Sigmoid colon (tissue), 7 donors: ENCODE measurements at places on chromosomes 7 and 10.

DNA sequence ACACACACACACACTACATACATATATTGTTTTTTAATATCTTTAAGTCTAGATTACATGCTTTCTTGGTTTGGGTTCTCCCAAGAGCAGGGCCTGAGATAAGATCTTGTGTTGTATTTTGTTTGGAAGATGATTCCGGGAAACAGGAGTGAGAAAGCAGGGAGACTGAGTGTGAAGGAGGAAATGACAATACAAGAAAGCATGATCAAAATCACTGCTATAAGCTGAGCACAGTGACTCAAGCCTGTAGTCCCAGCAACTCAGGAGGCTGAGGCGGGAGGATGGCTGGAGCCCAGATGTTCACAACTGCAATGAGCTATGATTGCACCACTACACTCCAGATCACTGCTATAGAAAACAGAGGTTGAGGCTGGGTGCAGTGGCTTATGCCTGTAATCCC, 267.6 kb downstream of the SKIDA1 start:
- no peak overlapping the region for H3K4me3 ChIP-seq
- H3K36me3 ChIP-seq = no peaks in the 10 kb centered on the region
- no peak for DNase-seq
- H3K27ac ChIP-seq = no peak overlapping the region
- no peaks in the 10 kb centered on the region for H3K4me1 ChIP-seq

DNA sequence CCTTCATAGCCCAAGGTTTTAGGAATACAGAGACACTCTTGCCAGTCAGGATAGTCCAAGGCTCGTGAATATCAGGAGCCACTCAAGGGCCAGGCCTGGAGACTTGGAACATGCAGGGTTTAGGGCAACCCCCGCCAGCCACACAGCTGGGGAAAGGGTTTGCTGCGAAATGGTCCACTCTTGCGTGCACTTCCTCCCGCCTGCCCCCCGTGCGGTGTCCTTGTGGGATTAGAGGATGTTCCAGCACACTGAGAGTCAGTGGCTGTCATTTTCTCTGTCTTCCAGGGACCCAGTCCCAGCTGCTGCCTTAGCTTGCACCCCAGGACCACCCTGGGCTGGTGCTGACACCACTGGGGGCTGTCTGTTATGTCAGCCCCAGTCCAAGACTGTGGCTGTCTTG, 38.5 kb downstream of the POR start:
- no peak for DNase-seq
- H3K36me3 ChIP-seq = peaks cover 21% of the 10 kb centered on the region
- no peak overlapping the region for H3K27ac ChIP-seq
- no peak overlapping the region for H3K4me3 ChIP-seq
- no peaks in the 10 kb centered on the region for H3K27me3 ChIP-seq

DNA sequence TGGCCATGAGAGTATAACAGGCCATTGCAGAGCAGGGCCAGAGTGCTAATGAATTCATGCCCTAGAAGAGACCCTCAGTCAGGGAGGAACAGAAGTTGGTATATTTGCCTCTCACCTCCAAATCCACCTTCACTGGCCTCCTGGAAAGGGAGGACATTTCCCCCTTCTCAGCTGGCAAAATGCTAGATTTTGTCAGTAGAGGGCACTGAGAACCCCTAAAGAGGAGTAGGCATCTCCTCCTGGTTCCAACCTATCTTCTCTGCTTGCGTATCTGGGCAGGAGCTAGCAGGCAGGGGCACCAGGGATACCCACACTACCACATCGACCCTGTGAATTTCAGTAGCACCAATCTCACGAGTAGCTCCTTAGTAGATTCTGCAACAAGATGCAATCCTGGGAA, 79.8 kb upstream of the GHITM start:
- no peaks in the 10 kb centered on the region for H3K4me1 ChIP-seq
- no peak overlapping the region for H3K4me3 ChIP-seq
- no peak for DNase-seq
- H3K27me3 ChIP-seq = no peaks in the 10 kb centered on the region
- H3K27ac ChIP-seq = no peak overlapping the region
- no peaks in the 10 kb centered on the region for H3K36me3 ChIP-seq

DNA sequence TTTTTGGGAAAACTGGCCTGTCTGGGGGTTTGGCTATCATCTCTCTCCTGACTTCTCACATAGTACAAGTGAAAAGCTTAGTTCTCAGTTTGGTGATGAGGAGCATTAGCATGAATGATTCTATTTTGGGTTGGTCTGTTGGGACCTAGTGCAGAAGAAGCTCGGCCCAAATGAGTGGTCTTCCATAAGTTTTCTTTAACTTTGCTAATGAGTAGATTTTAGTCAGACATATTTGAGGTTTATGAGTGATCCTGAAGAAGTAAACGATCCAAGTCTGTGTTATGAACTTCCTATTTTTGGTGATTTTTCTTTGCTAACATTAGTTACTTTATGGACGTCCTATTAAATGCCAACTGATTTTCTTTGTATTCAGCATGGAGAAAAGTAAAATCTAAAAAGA, 51.7 kb upstream of the CALD1 start:
- no peak for DNase-seq
- no peaks in the 10 kb centered on the region for H3K36me3 ChIP-seq
- H3K4me3 ChIP-seq = no peak overlapping the region
- peak overlapping the region; percentile 82 for H3K27ac ChIP-seq

DNA sequence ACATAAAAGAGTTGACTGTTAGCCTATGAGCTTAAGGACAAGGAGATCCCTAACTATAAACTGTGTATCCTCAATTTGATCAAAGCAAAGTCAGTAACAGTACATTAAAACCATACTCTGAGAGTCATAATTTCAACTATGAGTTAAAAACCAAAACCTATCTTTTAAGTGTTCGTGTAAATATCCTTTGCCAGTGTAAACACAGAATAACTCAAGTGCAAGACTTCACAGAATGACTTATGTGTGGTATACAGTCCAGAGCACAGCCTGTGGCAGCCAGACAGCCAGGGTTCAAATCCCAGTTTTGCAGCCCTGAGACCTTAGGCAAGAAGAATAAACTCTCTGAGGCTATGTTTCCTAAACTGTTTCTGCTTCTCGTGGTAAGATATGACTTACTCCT, 30.3 kb upstream of the NEBL start:
- H3K27me3 ChIP-seq = no peaks in the 10 kb centered on the region
- no peaks in the 10 kb centered on the region for H3K36me3 ChIP-seq
- DNase-seq = no peak

DNA sequence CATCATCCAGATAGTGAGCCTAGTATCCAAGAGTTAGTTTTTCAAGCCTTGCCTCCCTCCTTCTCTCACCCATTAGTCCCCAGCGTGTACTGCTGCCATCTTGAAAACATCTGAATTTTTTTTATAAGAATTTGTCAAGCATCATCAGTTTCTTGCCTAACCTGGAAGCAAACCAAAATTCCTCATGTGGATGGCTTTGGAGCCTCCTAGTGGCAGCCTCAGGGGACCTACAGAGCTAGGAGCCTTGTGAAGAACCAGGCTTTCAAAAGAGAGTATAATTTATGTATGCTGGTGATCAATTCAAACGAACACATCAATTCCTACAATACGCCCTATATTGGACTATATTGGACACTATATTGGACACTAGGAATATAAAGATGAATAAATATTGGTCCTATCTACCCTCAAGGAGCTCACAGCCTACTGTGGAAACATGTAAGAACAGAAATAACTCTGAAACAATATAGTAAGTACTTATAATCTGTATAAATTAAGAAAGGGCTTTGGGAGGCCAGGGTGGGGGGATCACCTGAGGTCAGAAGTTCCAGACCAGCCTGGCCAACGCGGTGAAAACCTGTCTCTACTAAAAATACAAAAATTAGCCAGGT, 63.4 kb downstream of the HPSE2 start:
- H3K27ac ChIP-seq = no peak overlapping the region
- H3K4me3 ChIP-seq = no peak overlapping the region
- no peaks in the 10 kb centered on the region for H3K4me1 ChIP-seq
- no peak for DNase-seq

- no peaks in the 10 kb centered on the region for H3K27me3 ChIP-seq
- no peak overlapping the region for H3K27ac ChIP-seq
- no peak for DNase-seq
- no peak overlapping the region for H3K4me3 ChIP-seq
- H3K4me1 ChIP-seq = no peaks in the 10 kb centered on the region
Observed at GRCh38 chr10:12322583-12323131, 26.7 kb upstream of the CAMK1D start.

DNA sequence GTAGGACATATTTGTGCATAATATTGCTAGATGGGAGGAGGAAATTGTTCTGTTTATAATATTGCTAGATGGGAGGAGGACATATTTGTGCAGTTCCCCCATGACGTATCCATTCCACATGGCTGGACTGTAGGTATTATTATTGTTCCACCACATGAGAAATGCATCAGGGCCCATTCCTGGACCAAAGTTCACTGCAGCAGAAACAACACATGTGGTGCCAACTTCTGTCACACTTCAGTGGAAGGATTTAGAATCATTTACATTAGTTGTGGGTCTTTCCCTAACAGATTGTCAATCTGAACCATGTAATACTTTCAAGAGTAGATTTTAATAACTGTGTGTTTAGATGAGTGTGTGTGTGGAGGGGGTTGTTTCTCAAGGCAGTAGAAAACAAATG, 32.7 kb upstream of the MACC1 start:
- H3K27me3 ChIP-seq = no peaks in the 10 kb centered on the region
- no peaks in the 10 kb centered on the region for H3K36me3 ChIP-seq
- no peak overlapping the region for H3K27ac ChIP-seq
- H3K4me1 ChIP-seq = no peaks in the 10 kb centered on the region
- no peak overlapping the region for H3K4me3 ChIP-seq

- no peak for DNase-seq
- H3K4me1 ChIP-seq = no peaks in the 10 kb centered on the region
- H3K36me3 ChIP-seq = no peaks in the 10 kb centered on the region
- H3K27ac ChIP-seq = no peak overlapping the region
- no peaks in the 10 kb centered on the region for H3K27me3 ChIP-seq
Observed at GRCh38 chr7:119713606-119714005, 559.4 kb upstream of the KCND2 start.

GRCh38 chr7:67764289-67764688, 767.7 kb downstream of the TYW1 start:
- no peaks in the 10 kb centered on the region for H3K27me3 ChIP-seq
- H3K27ac ChIP-seq = no peak overlapping the region
- H3K36me3 ChIP-seq = no peaks in the 10 kb centered on the region
- H3K4me3 ChIP-seq = no peak overlapping the region
- no peaks in the 10 kb centered on the region for H3K4me1 ChIP-seq

DNA sequence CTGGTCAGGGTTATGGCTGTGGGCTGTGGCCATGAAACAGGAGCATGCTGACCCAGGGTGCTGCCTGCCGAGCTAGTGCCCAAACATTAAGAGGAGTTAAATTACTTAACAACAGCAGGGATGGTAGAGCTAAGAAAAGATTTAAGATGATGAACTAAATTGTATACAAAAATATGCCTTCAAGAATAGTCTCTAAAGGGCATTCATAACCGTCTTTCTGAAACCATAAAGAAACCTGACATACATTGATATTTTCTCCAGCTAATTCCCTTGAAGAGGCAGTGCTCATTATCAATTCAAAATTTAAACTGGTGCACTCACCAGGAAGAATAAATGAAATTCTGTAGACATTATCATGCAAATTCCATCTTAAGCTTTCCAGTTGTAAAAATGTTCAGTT, 265.8 kb upstream of the TAC1 start:
- H3K4me3 ChIP-seq = no peak overlapping the region
- no peaks in the 10 kb centered on the region for H3K36me3 ChIP-seq
- no peaks in the 10 kb centered on the region for H3K4me1 ChIP-seq
- no peaks in the 10 kb centered on the region for H3K27me3 ChIP-seq
- DNase-seq = no peak

DNA sequence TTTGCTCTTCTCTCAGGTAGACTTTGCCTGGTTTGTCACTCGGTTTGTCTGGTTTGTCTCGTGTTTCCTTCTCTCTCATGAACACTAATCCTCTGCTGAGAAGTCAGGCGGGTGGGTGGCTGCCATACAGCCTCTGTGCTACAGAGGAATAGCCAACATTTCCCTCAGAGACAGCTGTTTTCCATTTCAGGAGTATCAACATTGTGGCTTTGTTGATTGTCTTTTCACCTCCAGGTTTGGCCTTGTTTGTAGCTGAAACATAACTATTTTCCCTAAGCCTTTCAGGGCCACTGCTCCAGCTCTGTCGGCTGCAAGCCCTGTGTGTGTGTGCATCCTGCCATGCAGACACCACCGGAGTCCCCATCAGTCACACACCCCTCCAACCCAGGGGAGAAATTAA, 122.8 kb downstream of the BAMBI start:
- no peak for DNase-seq
- H3K36me3 ChIP-seq = no peaks in the 10 kb centered on the region
- no peak overlapping the region for H3K27ac ChIP-seq
- no peaks in the 10 kb centered on the region for H3K4me1 ChIP-seq
- H3K27me3 ChIP-seq = no peaks in the 10 kb centered on the region

- H3K27ac ChIP-seq = no peak overlapping the region
- DNase-seq = no peak
- H3K27me3 ChIP-seq = no peaks in the 10 kb centered on the region
- H3K36me3 ChIP-seq = no peaks in the 10 kb centered on the region
- H3K4me1 ChIP-seq = no peaks in the 10 kb centered on the region
Observed at GRCh38 chr7:123770378-123770777, 21.6 kb upstream of the WASL start.

DNA sequence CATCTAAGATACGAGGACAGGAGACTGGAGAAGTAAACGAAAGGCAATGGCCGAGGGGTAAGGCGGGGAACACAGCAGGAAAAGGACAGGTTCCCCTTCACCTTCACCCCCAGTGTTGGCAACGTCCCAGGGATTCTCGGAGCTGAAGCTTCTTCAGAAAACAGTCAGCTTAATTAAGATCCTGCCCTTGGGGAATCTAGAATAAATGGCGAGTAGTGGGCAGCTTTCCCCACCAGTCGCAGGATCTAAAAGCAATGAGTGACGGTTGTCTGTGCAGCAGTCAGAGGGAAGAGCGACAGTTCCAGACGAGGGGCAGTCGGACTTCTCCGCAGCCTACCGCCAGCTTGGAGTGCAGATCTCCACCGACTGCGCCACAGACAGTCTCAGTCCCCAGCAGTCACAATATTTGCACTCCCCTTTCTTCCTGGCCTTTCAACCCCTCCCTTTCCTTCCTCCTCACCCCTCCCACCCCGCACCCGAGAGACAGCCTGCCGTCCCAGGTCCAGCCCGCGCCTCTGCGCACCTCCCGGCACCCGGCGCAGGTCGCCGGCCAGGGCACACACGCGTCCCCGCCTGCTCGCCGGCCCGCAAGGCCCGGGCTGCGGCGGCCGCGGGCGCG, 10.9 kb upstream of the SP8 start:
- no peak for DNase-seq
- peak overlapping the region; percentile 53 for H3K4me3 ChIP-seq
- no peak overlapping the region for H3K27ac ChIP-seq
- H3K4me1 ChIP-seq = peaks cover 18% of the 10 kb centered on the region
- H3K27me3 ChIP-seq = peaks cover 55% of the 10 kb centered on the region
